PC-3 (cell line): ENCODE measurements at places on chromosomes 6 and 20.

DNA sequence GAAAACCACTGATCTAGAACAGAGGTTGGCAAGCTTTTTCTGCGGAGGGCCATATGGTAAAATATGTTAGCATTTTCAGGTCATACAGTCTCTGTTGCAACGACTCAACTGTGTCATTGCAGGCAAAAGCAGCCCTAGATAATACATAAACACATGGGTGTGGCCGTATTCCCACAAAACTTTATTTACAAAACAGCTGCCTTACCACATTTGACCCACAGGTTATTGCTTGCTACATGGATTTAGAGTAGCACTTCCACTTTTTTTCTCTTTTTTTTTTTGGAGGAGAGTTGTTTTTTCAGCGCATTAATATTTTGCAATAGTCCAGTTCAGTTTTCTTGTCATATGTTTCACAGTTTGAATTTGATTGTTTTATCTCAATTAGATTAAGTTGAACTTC, 2.5 kb upstream of the IGF2R start:
- DNase-seq: no peak

DNA sequence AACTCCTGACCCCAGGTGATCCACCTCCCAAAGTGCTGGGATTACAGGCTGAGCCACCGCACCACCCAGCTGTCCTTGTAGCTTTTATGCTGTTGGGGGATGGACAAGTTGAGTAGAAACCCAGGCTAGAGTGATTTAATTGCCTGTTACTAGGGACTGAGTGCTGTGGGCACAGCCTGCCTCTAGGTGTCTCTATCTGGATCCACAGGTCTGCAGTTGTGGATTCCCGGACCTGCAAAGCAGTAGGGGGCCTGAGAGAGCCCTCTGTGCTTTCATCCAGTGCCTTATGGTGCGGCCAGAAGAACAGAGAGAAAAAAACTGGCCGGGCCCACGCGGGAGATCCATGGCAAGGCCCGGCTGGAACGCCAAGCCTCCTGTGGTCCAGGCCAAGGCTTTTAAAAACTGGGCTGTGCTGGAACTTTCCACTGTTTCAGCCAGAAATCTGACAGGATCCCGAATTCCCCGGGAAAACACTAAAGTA, 5.2 kb downstream of the SIRPA start:
- DNase-seq: peak; percentile 81

DNA sequence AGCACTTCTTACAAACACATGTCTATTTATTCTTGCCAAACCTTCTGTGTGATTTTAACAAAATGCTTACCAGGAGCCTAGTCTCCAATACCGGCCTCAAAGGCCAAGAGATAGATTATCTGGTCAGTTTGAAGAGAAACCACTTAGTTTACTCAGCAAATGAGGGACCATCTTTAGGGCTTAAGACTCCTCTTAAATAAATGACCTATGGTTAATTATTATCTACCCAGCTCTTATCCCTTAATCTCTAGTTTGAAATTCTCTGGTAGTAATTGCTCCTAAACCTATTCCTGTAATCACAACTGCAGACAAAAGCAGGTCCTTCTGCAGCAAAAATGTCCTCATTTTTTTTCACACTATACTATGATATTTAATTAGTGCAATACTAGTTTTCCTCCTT, 301.8 kb downstream of the KIF16B start:
- DNase-seq: no peak

- DNase-seq: no peak
These were observed 69.7 kb downstream of the ANKS1A start for GRCh38 chr6:34958734-34959133.

DNA sequence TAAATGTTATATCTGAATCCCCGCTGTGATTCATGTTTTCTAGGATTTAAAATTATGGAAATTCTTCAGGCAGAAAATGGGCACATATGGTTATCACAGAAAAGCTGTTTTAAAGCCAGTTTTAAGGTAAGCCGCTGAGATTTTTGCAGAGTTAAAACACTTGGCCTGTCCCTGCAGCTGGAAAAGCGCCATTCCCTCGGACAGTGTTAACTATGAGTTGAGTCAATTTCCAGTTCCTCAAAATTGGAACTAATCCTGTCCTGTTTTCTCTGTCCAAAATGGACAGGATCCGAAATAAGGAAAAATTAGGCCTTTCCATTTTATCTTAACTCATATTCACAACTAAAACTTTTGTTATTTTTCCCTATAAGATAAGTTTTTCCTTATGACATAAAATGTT, 225.2 kb downstream of the SAMD5 start:
- no peak for DNase-seq

GRCh38 chr20:53162251-53162835, 190.2 kb downstream of the TSHZ2 start:
- DNase-seq: peak; percentile 68

DNA sequence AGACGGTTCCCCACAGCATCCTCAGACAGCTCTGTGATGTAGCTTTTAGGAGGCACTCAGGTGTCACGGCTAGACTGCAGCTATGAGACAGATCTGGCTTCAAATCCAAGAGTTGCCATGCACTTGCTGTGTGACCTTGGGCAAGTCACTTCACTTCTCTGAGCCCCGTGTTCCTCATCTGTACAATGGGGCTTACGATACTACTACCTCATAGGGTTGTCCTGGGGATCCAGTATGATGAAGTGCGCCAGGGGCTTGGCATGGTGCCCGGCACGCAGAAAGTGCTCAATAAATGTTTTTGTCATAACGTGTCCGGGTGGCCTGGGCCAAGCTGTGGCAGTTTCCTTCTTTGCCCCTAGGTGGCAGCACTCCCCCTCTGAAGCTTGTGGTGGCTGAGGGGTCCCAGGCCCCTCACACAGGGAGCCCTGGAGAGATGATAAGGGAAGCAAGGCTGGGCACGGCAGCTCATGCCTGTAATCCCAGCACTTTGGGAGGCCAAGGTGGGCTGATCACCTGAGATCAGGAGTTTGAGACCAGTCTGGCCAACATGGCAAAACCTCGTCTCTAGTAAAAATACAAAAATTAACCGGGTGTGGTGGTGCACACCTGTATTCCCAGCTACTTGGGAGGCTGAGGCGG, 19.1 kb upstream of the CHMP4B start:
- DNase-seq: peak; percentile 62

- DNase-seq: no peak
These were observed 156.1 kb downstream of the SYCP2 start for GRCh38 chr20:59777331-59777725.

DNA sequence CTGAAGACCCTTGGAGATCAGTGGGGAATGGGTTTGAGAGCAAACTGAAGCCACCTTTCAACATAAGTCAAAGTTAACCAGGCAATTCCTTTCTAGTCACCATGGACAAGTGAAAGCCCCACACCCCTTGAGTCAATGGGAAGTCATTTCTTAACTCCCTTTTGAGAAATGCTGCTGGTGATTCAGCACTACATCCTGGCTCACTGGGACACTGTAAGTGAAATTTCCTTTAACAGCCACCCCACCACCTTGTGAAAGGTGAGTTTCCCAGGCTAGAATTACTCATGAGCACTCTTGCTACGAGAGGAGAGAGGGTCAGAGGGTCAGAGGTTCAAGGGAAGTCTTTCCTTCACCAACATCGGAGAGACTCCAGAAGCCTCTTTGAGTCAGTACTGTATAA, 93.3 kb upstream of the MARCKS start:
- DNase-seq: peak; percentile 89

DNA sequence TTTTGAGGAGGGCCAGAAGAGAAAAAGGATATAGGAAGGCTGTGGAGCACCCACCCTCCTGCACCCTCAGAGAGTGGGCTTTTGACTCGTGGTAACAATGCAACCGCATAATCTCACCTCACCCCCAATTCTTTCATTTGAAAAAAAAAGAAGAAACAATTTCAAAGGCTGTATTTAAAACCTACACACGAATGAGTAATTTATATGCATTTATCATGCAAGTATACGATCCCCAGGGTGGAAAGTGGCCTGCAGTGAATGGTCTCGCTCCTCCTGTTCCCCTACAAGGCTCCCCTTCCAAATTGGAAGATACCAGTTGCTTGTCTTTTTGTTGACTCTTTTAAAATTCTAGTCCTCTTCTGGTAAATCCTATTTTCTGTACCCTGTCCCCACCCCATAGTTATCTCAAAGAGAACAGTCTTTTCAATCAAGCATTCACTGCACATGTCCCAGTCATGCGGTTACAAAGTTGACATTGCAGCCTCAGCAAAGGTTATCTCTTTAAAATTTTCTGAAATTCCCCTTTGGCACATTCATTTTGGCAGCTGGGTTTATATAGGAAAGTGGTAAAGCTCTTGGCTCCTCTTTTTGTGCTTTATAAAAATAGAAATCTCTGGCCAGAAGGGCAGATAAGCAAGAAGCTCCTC, 110.6 kb downstream of the ARID1B start:
- DNase-seq: no peak

- no peak for DNase-seq
These were observed 68.6 kb downstream of the TRMT6 start for GRCh38 chr20:5881703-5882102.

- DNase-seq: no peak
These were observed 88.6 kb upstream of the CDYL start for GRCh38 chr6:4687656-4687988.

DNA sequence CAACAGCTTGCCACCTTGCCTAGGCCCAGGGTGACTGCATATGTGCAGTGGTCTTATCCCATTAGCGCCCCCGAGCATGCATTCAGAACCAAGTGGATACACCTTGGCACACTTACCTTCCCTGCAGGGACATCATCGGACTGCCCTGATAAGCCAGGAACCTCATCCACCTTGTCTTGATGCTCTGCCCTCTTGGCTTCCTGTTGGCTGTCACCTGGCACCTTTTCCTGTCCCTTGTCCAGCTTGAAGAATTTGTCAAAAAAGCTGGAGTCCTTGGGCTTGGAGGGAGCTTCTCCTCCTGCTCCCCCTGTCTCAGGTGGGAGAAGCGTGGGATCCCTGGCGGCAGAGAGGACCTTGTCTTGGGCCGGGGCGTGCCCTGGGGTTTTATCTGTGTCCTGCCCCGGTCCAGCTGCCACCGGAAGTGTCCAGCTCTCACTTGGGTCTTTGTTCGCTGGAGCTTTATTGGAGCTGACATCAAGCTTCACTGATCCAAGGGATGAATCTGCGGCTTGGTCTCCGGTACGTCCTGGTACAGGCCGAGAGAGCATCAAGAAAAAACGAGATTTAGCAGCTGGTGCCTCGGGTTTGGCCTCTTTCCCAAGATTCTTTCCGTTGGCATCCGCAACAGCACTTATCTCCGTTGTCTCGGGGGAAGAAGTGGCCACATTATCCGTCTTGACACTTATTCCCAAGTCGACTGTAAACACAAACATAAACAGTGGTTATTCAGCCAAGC, 42.0 kb downstream of the BCAS1 start:
- DNase-seq: no peak
